Transverse colon (tissue), 4 donors: ENCODE measurements at places on chromosomes 2 and 18. TPM values are rescaled to one million over a fixed set of nuclear protein-coding genes. Genes with fewer than 3 reads are reported as not detected.

DNA sequence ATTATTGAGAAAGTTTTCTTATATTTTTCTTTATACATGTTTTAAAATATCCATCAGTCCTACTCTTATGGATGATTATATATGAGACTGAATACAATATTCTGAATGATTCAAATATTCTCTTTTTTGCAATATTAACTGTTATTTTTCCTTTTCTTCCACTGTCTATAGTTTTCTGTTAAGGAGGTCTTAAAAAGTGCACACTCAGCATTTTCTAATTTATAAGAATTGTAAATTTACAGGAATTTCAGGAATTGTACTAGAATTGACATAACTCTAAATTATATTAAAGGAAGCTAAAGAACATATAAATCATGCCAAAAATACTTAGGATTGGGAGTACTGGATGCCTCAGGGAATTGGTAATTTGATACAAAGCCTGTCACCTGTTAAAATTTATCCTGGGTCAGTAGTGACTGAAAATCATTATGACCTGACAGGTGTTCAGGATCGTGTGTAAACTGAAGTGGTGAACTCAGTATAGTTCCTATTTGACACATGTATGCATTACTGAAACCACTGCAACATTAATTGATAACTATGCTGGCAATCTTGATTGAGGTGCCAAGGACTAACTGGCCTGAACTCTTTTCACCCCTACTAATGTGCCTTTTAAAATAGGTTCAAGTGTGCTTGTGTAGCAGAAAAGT, 30.4 kb downstream of the MSTN start:
- H3K27me3 ChIP-seq = no peaks in the 10 kb centered on the region
- H3K27ac ChIP-seq = no peak overlapping the region
- H3K4me1 ChIP-seq = no peaks in the 10 kb centered on the region
- no peak for DNase-seq
- no peaks in the 10 kb centered on the region for H3K36me3 ChIP-seq

Gene USP37
- 6.8 TPM for total RNA-seq

- no peaks in the 10 kb centered on the region for H3K4me1 ChIP-seq
- H3K27me3 ChIP-seq = no peaks in the 10 kb centered on the region
- H3K4me3 ChIP-seq = no peak overlapping the region
These were observed 173.2 kb upstream of the ZNF804A start for GRCh38 chr2:184425083-184425482.

Gene DCC
- total RNA-seq = 0.27 TPM

Gene TBR1
- total RNA-seq = not detected

Gene DSG4
- total RNA-seq = not detected

GRCh38 chr18:32438173-32438572, 32.5 kb downstream of the GAREM1 start:
- no peak for DNase-seq
- no peaks in the 10 kb centered on the region for H3K27me3 ChIP-seq
- no peak overlapping the region for H3K27ac ChIP-seq

Gene NAT8
- total RNA-seq = 1.2 TPM

DNA sequence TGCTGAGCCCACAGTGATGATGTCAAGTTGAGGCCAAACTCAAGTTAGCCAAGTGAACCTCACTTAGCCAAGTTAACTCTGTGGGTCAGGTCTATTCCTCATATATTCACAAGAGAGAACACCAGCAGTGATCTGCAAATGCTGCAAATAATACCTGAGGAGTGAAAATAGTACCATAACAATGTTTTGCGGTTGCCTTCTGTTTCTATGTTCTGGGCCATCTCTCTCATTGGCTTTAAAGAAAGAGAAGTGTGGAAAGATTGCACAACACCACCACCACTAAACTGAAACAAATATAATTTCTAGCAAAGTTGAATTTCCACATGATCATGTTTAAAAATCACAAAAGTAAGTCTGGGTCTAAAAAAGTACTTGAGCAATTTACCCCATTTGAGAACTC, 211.1 kb upstream of the GALNT5 start:
- H3K4me1 ChIP-seq = no peaks in the 10 kb centered on the region
- H3K27ac ChIP-seq = no peak overlapping the region
- no peaks in the 10 kb centered on the region for H3K27me3 ChIP-seq
- no peak overlapping the region for H3K4me3 ChIP-seq
- H3K36me3 ChIP-seq = no peaks in the 10 kb centered on the region

DNA sequence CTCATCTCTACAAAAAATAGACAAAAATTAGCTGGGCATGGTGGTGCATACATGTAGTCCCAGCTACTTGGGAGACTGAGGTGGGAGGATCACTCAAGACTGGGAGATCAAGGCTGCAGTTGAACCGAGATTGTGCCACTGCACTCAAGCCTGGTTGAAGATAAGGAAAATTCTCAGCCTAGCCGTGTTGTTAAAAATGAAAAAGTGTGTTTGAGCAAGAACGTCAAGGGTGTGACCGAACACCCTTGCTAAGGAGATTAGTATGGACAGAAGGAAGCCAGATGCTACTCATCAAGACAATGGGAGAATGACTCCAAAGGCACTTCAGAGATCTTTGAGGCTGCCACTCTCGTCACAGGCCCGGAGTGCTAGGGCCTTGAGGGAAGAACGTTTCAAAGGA, 70.0 kb upstream of the NDUFV2 start:
- no peak for DNase-seq
- H3K27me3 ChIP-seq = no peaks in the 10 kb centered on the region
- no peak overlapping the region for H3K4me3 ChIP-seq
- H3K4me1 ChIP-seq = no peaks in the 10 kb centered on the region
- no peaks in the 10 kb centered on the region for H3K36me3 ChIP-seq

- DNase-seq = no peak
- no peaks in the 10 kb centered on the region for H3K36me3 ChIP-seq
- H3K4me3 ChIP-seq = no peak overlapping the region
- H3K27ac ChIP-seq = no peak overlapping the region
- H3K4me1 ChIP-seq = no peaks in the 10 kb centered on the region
- no peaks in the 10 kb centered on the region for H3K27me3 ChIP-seq
These were observed 19.7 kb downstream of the SAP130 start for GRCh38 chr2:128008074-128008672.

DNA sequence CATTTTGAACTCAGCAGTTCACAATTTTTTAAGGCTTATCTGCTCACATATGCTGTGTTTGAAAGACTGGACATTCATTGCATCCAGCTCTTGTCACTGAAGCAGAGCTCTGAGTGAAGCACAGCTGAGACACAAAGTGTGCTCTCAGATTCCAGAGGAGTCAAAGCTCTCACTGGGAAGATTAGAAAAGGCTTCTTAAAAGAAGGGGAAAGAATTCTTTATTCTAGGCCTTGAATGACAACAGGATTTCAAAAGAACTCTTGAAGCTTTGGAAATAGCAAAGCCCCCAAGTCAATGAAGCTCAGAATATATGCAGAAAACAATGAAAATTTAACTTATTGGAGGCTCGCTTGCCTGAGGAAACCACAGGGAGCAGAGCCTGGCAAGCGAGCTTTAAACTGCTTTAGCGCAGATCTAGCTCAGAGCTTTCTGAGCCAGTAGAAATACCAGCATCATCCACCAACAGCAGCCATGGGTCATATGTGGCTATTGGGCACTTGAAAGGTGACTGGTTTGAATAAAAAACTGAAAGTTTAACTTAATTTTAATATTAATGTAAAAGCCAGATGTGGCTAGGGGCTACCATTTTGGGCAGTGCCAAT, 369.7 kb downstream of the OSR1 start:
- no peak overlapping the region for H3K4me3 ChIP-seq
- H3K4me1 ChIP-seq = peaks cover 8% of the 10 kb centered on the region
- no peak for DNase-seq
- H3K27me3 ChIP-seq = no peaks in the 10 kb centered on the region
- no peaks in the 10 kb centered on the region for H3K36me3 ChIP-seq

Gene ABCA12
- 0.14 TPM for total RNA-seq

Gene IL1A
- total RNA-seq = not detected

GRCh38 chr18:46334868-46335281, 230.7 kb downstream of the HAUS1 start:
- H3K27ac ChIP-seq = no peak overlapping the region
- H3K4me3 ChIP-seq = peak overlapping the region; percentile 6
- peaks cover 5% of the 10 kb centered on the region for H3K4me1 ChIP-seq
- H3K36me3 ChIP-seq = no peaks in the 10 kb centered on the region
- peaks cover 72% of the 10 kb centered on the region for H3K27me3 ChIP-seq
- no peak for DNase-seq

Gene CFAP210
- total RNA-seq = not detected

DNA sequence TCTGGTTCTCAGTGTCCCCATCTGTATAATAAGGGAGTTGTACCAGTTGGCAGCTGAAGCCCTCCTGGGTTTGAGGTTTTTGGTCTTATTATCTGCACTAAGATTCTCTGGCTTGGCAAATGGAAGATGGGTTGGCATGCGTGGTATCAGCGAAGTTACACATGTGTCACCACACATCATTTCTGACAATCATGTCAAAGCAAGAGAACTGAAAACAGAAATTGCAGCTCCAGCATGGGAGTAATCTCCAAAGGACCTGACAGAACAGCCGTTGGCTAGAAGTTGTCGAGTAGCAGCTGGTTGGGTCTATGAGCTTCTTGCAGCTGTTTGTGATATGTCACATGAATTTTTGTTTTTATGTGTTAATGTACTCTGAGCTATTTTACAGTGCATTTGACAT, 317.4 kb downstream of the SLC4A3 start:
- H3K27ac ChIP-seq = no peak overlapping the region
- H3K36me3 ChIP-seq = no peaks in the 10 kb centered on the region
- no peak overlapping the region for H3K4me3 ChIP-seq
- H3K4me1 ChIP-seq = no peaks in the 10 kb centered on the region

- H3K36me3 ChIP-seq = no peaks in the 10 kb centered on the region
- peaks cover 32% of the 10 kb centered on the region for H3K27me3 ChIP-seq
- H3K4me3 ChIP-seq = peak overlapping the region; percentile 52
- peak; percentile 17 for DNase-seq
These were observed 33.1 kb upstream of the NPC1 start for GRCh38 chr18:23619388-23619881.

Gene CCDC102B
- total RNA-seq = 1.5 TPM

GRCh38 chr2:66749566-66749965, 314.6 kb downstream of the MEIS1 start:
- no peaks in the 10 kb centered on the region for H3K27me3 ChIP-seq
- peak overlapping the region; percentile 44 for H3K27ac ChIP-seq
- H3K4me3 ChIP-seq = no peak overlapping the region
- H3K36me3 ChIP-seq = no peaks in the 10 kb centered on the region
- no peak for DNase-seq

DNA sequence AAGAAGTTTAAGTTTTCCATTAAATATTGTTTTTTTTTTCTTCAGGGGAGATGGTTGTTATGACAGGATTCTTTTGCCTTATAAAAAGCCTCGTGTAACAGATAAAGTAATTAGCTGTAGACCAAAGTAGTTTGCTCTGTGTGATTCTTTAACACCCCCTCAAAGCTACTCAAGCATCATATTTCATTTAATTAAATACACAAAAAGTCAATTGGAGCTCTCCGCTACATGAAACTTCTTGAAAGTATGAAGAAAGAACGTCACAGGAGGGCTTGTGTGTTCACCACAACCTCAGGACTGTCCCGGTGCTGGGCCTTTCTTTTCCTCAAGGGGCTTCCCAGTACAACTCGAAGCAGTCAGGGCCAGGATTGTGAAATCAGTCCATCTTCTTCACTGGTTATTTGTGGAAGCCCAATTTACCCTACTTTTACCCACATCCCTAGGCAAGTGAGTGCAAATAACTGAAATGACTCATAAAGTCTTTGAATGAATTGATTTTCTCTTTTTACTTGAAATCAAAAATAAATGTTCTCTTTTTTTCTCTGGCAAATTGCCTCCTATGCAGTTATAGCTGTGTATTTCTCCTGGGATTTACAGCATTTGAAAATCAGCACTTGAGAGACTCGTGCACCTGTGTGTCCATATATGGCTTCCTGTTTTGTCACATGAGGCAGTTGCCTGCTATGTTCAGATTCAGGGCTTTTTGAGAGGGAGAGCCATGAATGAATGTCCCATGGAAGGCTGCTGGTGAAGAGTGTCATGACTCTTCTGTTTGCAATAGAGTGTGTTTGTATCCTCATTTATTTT, 48.6 kb downstream of the LINC00305 start:
- H3K36me3 ChIP-seq = no peaks in the 10 kb centered on the region
- H3K4me3 ChIP-seq = no peak overlapping the region
- no peaks in the 10 kb centered on the region for H3K4me1 ChIP-seq
- no peaks in the 10 kb centered on the region for H3K27me3 ChIP-seq

- H3K27ac ChIP-seq = peak overlapping the region; percentile 61
- no peaks in the 10 kb centered on the region for H3K36me3 ChIP-seq
- H3K4me1 ChIP-seq = peaks cover 6% of the 10 kb centered on the region
- H3K27me3 ChIP-seq = no peaks in the 10 kb centered on the region
These were observed 66.2 kb downstream of the HS1BP3 start for GRCh38 chr2:20584399-20585358.

DNA sequence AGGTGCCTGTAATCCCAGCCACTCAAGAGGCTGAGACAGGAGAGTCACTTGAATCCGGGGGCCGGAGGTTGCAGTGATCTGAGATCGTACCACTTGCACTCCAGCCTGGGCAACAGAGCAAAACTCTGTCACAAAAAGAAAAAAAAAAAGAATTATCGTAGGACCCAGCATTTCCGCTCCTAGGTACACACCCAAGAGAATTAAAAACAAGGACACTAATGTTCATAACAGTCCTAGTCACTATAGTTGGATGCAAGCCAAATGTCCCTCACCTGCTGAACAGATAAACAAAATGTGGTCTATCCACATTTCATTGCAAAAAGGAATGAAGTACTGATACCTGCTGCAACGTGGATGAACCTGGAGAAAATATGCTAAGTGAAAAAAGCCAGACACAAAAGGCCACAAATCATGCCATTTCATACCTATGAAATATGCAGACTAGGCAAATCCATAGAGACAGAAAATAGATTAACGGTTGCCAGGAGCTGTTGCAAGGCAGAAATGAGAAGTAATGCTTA, 21.2 kb downstream of the ADRA2B start:
- no peak overlapping the region for H3K4me3 ChIP-seq
- no peak overlapping the region for H3K27ac ChIP-seq
- DNase-seq = no peak
- no peaks in the 10 kb centered on the region for H3K36me3 ChIP-seq

- peaks cover 31% of the 10 kb centered on the region for H3K4me1 ChIP-seq
- DNase-seq = peak; percentile 54
- H3K27me3 ChIP-seq = no peaks in the 10 kb centered on the region
- H3K27ac ChIP-seq = peak overlapping the region; percentile 42
- no peak overlapping the region for H3K4me3 ChIP-seq
- no peaks in the 10 kb centered on the region for H3K36me3 ChIP-seq
These were observed 165.6 kb downstream of the SMAD7 start for GRCh38 chr18:48785091-48785614.

- H3K27ac ChIP-seq = peak overlapping the region; percentile 92
- peak; percentile 76 for DNase-seq
- peaks cover 30% of the 10 kb centered on the region for H3K4me1 ChIP-seq
- H3K36me3 ChIP-seq = no peaks in the 10 kb centered on the region
- H3K27me3 ChIP-seq = peaks cover 33% of the 10 kb centered on the region
These were observed 10.6 kb upstream of the HOXD4 start for GRCh38 chr2:176140513-176141317.

Gene CFC1
- total RNA-seq = not detected

- DNase-seq = no peak
- H3K4me3 ChIP-seq = no peak overlapping the region
- H3K4me1 ChIP-seq = peaks cover 12% of the 10 kb centered on the region
- peaks cover 31% of the 10 kb centered on the region for H3K27me3 ChIP-seq
These were observed 2.7 kb upstream of the ERFE start for GRCh38 chr2:238155761-238156694.

- H3K4me3 ChIP-seq = no peak overlapping the region
- H3K4me1 ChIP-seq = no peaks in the 10 kb centered on the region
- DNase-seq = no peak
- H3K36me3 ChIP-seq = no peaks in the 10 kb centered on the region
- H3K27me3 ChIP-seq = no peaks in the 10 kb centered on the region
These were observed 58.4 kb downstream of the PARD6G start for GRCh38 chr18:80188643-80189530.
